ENCODE measurements at places on chromosomes 16 and 17.

- DNase-seq: no peak
These were observed 466 bp downstream of the WDR90 start for GRCh38 chr16:649631-650030.

DNA sequence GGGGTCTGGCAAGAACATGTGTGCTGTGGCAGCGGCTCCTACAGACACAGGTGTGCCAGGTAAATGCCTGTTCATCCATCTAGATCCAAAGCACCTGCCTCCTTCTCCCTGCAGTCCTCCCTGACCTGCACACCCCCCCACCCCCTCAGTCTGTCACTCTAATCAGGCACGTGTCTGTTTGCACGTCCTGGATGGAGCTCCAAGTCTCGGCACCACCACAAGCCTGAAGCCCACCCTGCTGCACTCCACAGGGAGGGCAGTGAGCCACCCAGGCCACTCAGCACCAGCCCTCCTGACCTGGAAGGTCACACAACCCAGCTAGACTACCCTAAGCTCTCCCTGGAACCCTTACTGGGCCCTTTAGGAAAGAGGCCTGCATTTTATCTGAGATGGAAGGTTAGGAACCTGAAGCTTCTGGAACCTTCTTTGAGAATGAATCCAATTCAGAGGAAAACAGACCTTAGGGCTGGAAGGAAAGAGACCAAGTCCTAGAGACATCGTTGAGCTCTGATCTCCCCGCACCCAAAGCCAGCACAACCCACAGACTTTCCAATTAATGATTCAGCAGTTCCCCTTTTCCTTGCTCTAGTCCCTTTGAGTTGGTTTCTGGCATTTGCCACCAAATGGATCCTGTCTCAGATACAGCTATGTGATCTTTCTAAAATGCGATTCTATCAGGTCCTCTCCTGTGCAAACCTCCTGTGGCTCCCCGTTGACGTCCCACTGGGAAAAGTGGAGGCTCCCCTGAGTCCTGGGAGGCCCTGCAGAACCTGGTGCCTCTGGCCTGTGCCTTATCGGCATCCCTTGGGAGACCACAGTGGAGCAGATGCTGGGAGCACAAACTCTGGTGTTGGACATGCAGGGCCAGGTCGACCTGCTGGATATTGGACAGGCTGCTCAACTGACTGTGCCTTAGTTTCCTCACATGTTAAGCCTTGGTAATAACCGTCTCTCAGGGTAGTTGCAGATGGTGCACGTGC lies 67.9 kb downstream of the PRMT7 start:
- no peak for DNase-seq

DNA sequence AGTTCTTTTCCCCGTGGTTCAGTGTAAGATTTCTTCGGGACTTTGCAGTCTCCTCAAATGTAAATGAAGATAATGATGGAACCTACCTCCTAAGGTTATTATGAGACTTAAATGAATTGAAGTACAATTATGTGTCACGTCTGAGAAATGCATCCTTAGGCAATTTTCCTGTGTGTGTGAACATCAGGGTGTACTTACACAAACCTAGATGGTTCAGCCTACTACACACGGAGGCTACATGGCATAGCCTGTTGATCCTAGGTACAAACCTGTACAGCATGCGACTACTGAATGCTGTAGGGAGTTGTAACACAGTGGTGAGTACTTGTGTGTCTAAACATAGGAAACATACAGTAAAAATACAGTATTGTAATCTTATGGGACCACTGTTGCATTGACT lies 1.1 kb upstream of the FAM20A start:
- DNase-seq: no peak

DNA sequence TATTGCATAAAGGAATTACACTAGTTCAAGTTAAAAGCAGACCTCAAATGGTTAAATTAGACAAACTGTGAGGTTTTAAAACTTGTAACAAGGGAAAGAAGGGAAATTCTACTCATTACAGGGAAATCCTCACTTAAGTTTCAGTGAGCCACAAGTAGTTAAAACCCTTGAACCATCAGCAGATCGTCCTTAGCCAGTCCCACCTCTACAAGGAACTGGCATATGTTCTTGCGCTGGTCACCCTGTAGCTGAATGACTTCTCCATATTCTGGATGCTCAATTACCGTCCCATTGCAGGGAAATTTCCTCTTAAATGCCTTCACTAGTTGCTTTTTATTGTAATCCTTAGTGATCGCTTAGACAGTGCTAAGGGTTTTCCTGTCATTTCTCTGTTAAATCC lies 5.5 kb downstream of the PRSS21 start:
- no peak for DNase-seq

GRCh38 chr17:76241691-76242255 lies 1.5 kb upstream of the RNF157 start:
- no peak for DNase-seq

GRCh38 chr17:73492821-73493814 lies 151.1 kb downstream of the SDK2 start:
- DNase-seq: no peak

- no peak for DNase-seq
These were observed 506.2 kb downstream of the WWOX start for GRCh38 chr16:78605548-78606101.

DNA sequence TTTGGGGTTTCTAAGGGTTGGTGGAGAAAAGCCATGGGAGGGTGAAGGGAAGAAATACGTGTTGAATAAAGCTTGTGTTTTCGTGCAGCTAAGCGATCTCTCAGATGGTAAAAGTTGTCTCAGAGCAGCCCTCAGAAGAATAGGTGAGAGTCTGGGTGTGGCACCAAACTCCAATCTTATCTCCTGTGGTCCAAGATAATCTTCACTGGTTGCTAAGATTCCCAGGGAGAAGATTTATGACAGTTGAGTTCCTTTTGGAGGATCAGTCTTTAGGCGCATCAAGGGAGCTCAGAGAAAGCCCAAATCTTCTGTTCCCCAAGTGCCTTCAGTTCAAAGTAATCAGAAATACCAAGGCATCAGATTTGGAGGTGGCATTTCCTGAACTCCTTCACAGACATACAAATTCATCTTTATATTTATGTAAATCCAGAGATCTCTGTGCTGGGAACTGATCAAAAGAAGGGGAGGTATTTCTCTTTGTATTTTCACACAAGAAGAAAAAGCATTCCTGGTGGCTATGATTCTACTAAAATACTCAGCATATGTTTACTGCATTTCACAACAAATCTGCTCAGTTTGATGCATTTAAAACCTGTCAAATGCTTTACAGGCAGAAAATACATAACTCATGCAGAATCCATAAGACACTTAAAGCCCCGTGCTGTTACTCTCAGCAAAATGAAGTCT lies 102.9 kb downstream of the ABCC12 start:
- no peak for DNase-seq

- DNase-seq: no peak
These were observed 4.3 kb downstream of the TMEM11 start for GRCh38 chr17:21209511-21210175.

DNA sequence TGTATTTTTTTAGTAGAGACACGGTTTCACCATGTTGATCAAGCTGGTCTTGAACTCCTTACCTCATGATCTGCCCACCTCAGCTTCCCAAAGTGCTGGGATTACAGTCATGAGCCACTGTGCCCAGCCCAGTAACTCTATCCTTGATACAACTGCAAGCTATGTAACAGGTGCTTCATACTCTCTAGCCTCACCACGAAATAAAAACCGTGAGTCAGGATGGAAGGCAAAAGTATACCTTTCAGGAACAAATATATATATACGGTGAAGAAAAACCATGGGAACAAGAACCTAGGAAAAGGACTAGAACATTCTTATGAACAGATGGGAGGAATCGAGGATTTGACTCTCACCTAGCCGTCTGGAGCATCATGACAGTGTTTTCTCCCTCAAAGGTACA lies 9.6 kb upstream of the FBF1 start:
- DNase-seq: no peak

GRCh38 chr16:6827931-6828330 lies 504.7 kb upstream of the RBFOX1 start:
- DNase-seq: no peak

- DNase-seq: no peak
These were observed 31.5 kb downstream of the NLRP1 start for GRCh38 chr17:5552841-5553240.

DNA sequence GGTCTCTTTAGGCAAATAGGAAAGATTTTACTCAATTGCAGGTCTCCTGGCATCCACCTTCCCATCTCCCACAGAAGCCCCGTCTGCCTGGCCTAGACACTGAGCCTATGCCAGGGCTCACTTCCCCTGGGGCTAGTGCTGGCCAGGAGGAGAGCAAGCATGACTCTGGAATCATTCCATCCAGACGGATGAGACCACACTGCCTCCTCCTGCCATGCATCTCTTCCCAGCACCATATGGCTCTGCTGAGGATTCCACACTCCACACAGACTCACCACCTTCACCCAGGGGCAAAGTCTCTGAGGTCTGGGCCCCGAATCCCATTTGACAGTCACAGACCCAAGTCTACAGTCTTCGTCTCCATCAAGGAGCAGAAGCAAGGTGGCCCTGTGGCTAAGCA lies 346.5 kb downstream of the C16orf95 start:
- no peak for DNase-seq

GRCh38 chr16:80285104-80285503 lies 255.7 kb upstream of the DYNLRB2 start:
- DNase-seq: no peak

- DNase-seq: no peak
These were observed 3.1 kb upstream of the C16orf74 start for GRCh38 chr16:85753976-85754375.

DNA sequence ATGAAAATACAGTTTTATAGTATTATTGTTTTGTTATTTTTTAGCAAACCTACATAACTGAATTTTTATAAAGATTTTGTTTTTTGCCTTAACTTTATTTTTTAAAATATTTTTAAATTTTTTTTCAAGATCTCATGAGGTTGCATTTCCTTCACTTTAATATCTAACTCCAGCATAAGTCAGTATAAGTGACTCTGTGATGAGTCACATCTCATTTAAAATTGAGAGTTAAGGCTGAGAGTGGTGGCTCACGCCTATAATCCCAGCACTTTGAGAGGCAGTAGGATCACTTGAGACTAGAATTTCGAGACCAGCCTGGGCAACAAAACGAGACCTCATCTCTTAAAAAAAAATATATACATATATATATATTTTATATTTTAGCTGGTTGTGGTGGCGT lies 44.0 kb downstream of the NLK start:
- DNase-seq: no peak

DNA sequence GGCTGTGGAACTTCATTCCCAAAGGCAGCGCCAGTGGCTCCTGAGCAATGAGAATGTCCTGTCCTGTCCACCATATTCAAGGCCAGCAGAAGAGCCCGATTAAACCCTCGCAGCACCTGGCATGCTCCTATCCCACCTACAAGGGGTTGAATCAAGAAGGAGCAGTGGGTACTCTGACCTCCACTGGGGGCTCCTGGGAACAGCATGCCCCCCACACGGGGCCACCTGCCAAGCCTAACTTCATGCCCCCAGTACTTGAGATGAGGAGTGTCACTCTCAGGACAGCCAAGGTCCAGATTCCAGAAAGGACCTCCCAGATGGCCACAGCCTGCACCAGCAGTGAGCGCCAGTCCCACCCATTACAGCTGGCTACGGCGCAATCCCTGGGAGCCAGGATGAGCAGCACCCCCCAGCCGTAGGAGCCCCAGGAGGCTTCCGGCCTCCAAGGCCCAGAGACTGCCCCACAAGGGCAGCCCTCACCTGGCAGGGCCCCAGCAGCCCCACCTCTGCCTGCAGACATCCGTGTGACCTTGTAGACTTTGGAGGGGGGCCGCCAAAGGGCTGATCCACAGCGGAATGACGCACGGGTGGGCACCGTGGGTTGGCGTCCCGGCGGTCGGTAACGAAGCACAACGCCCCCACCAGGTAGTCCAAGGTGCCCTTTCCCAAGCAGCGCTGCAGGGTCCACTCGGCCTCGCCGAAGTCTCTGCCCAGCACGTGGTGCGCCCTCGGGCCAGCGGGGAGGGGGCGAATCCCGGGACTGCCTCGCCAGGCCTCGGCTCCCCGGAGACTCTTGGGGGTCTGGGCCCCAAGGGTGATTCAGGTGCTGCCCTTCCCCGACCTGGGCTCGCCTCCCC lies 1.0 kb upstream of the MPDU1 start:
- DNase-seq: no peak

DNA sequence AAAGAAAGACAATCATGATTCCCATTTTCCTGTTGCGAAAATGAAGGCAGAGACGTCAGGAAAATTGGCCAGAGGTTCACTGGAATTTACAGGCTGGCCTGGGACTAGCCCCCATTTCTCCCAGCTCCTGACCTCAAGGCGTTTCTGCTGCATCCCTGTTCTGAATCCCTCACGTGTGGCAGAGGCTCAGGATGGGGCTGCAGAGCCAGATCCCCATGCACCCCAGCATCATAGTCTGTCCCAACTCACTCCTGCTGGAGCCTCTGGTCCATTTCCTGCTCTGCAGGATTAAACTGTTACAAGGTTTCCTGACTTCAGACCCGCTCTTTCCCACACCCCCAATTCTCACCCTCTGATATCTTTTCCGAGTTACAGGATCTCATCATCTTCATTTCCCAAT lies 2.9 kb downstream of the GPRC5B start:
- DNase-seq: no peak

DNA sequence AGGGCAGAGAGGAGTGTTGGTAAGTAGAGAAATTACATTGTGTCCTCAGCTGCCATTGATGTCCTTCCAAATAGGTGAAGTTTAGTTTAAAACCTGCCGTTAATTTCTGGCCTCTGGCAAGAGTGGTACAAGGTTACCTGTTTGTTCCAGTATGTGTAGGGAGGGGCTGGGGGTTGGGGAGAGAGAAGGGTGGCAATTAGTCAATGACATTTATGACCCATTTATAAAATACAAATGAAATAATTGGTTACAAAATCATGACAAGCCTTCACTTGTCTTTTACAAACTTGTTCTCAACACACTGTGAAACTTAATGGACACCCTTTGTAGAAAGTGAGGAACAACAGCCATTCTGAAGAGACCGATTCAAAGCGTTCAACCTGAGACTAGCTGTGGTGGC lies 281.0 kb downstream of the FTO start:
- DNase-seq: no peak

DNA sequence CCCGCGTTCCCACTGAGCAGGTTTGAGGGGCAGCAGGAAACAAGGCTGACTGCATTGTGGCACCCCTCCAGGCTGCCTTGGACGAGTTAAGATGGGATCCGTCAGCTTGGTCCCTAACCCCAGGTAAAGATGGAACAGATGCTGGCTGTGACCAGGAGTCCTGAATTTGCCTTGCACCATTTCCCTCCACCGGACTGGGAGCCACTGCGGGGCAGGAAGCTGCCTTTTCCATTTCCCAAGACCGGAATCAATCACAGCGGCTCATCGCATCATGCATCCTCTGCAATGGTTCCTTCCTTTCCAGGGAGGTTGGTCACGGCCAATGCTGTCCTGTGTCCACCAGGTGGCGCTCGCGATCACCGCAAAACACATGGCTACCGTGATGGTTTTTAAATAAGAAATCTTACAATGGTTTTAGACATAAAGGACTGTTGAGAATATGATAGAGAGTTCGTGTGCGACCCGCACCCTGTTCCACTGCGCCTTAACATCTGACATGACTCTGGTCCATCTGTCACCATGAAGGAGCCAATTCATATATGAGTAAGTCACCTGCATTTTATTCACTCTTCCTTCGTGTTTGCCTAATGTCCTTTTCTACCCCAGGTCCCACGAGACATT lies 6.8 kb upstream of the MEAK7 start:
- DNase-seq: peak; percentile 83

GRCh38 chr17:14784997-14785696 lies 480.0 kb downstream of the PMP22 start:
- DNase-seq: peak; percentile 19

All from T-helper 2 cell (primary cell).